ENCODE measurements at places on chromosomes 4 and X. TPM values are rescaled to one million over a fixed set of nuclear protein-coding genes. Genes with fewer than 3 reads are reported as not detected.

Gene RPS6KA6
- 0.54 TPM for total RNA-seq

Gene ARMCX4
- 2.2 TPM for total RNA-seq

Gene FAAH2
- 0.81 TPM for total RNA-seq

Gene ANK2
- under 0.01 TPM for total RNA-seq

Gene ARHGAP10
- total RNA-seq, result 4.8 TPM

Gene GYPE
- total RNA-seq, result 2.2 TPM

Gene USP17L28
- total RNA-seq, result not detected

Gene GEMIN8
- total RNA-seq, result 22.4 TPM

- no peak for DNase-seq
Measured at GRCh38 chr4:10656988-10657387, 27.6 kb downstream of the CLNK start.

GRCh38 chr4:22625311-22625710 is 67.4 kb upstream of the GBA3 start:
- DNase-seq, result no peak

DNA sequence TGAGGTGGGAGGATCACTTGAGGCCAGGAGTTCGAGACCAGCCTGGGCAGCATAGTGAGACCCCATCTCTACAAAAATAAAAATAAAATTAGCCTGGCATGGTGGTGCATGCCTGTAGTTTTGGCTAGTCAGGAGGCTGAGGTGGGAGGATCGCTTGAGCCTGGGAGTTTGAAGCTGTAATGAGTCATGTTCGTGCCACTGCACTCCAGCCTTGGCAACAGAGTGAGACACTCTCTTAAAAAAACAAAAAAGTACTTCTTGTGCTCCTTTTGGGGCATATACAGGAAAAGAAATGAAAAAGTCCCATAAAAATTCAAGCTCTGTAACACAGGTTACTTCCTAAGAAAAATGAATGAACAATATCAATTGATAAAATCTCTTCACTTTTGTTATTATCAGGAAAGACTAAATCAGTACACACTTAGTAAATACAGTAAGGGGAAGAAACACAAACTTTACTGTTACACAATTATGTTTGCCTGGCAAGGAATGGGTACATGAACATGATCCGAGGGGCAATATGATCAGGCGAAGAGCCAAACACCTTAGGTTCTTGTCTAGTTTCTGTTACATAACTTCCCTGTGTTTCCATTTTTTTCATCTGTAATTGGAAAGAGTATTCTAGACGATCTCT is 46.9 kb downstream of the CCDC158 start:
- DNase-seq, result peak; percentile 11

DNA sequence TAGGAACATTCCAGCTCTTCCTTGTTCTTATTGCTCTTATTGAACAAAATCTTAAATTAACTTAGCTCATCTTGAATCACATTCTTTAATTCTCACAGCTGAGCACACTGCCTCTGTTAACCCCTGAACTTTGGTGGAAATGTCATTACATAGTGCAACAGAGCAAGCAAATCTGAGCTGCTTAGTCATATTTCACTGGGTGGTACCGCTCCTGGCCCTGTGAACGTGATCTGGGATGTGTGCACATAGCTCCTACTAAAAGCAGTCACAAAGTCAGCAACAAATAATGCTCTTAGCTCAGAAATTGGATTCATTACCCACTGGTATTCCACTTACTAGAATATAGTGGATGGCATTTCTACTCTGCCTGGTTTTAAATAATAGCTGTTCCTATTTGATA is 27.9 kb downstream of the ARHGEF6 start:
- no peak for DNase-seq

DNA sequence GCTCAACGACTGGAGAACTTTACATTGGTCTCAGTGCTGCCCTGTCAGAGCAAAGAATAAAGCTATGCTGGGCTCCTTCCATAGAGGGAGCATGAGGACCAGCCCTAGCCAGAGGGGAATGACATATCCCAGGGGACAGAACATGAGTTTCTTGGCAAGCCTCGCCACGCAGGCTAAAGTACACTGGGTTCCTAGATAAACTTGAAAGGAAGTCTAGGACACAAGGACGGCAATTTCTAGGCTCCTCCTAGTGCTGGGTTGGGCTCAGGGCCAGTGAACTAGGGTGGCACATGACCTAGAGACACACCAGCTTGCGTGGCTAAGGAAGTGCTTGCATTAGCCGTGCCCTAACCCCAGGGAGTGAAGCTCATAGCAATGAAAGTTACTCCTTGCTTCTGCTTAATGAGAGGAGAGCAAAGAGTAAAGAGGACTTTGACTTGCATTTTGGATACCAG is 141.0 kb downstream of the MAB21L2 start:
- DNase-seq, result peak; percentile 40

- no peak for DNase-seq
Measured at GRCh38 chr4:82230306-82230705, 143.5 kb downstream of the HNRNPD start.

DNA sequence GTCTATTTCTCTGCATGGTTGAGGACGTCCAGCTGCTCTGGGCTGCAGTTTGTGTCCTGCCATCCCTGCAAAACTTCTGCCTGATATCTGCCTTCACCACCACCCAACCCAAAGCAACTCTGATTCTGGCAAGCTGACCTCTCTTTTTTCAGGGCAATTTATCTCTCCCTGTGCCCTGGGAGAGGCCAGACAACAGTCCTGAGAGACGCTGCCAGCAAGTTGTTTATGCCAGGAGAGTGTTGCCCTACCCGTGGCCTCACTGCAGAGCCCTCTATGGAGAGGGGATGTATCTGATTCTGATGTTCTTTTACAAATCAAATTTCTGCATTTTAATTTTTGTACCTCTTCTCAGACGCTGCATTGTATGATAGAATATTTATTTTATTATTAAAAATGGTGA is 36.6 kb upstream of the BRWD3 start:
- no peak for DNase-seq

GRCh38 chr4:36054694-36055422 is 189.5 kb downstream of the ARAP2 start:
- no peak for DNase-seq

DNA sequence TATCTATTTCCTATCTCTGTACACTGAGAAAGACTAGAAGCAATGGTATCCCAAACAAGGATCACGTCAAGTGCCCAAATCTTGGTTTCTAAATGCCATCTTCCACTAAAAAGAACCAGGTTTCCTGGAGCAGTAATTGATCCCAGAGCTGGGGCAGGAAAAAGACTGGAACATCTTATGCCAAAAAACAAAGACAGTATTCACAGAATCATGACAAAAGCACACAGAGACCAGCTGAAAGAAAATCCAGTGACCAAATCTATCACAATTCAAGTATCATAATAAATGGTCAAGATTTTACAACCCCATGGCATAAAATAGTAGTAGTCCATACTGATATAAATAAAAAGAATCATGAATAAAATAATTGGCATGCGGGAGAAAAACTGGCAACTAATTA is 44.9 kb downstream of the CENPC start:
- DNase-seq, result no peak

GRCh38 chrX:94831364-94831763 is 1157.4 kb downstream of the FAM133A start:
- no peak for DNase-seq

- no peak for DNase-seq
Measured at GRCh38 chrX:47194194-47194787, 662 bp downstream of the UBA1 start.

GRCh38 chr4:17098401-17098800 is 200.0 kb upstream of the LDB2 start:
- no peak for DNase-seq

DNA sequence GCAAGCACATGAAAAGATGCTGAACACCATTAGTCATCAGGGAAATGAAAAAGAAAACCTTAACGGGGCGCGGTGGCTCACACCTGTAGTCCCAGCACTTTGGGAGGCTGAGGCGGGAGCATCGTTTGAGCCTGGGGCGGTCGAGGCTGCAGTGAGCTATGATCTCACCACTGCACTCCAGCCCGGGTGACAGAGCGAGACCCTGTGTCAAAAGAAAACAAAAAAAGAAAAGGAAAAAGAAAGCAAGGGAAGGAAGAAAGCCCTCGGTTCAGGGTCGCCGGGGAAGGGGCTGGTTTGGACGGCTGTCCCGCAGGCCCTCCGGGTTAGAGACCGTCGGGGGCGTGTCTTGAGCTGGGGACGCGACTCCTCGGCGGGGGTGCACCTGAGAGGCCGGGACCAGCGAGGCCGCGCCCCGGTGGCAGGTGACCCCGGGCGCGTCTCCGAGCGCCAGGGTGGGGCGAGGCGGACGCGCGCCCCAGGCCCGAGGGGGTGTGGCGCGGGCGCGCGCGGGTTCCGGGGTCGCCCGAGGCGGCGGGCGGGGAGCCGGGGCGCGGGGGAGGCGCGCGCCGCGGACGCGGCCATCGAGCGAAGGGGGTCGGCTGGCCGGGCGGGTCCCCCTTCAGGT is 478 bp upstream of the PLXNA3 start:
- peak; percentile 41 for DNase-seq

DNA sequence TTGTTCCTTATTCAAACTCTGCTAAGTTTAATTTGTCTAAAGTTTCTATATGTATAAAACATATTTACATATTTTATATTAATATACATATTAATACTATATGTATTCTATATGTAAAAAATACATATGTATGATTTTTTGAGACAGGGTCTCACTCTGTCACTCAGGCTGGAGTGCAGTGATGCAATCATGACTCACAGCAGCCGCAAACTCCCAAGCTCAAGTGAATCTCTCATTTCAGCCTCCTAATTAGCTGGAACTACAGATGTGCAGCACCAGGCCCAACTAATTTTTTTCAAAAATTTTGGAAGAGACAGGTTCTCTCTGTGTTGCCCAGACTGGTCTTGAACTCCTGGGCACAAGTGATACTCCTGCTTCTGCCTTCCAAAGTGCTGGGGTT is 684.9 kb downstream of the TRAM1L1 start:
- DNase-seq, result no peak

- no peak for DNase-seq
Measured at GRCh38 chr4:73487233-73487632, 5.7 kb downstream of the AFM start.

- DNase-seq, result no peak
Measured at GRCh38 chrX:40622479-40623138, 619 bp upstream of the MPC1L start.

GRCh38 chr4:86283371-86283770 is 76.5 kb downstream of the MAPK10 start:
- no peak for DNase-seq

DNA sequence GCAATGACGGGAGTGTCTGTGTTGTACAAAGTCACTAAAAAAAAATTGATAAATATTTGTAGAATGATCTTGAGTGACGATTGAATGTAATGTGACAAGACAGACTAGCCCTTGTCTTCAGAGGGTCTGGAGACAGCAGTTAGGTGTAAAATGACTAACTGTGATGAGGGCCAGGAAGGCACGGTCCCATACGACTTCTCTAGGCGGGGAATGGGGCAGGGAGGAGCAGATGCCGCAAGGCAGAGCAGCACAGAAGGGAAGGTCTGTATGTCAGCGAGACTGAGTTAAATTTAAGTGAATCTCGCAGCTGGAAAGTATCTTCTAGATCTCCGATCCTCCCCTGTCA is 405 bp downstream of the CENPE start:
- no peak for DNase-seq
